ENCODE measurements at places on chromosomes 2 and 18.

DNA sequence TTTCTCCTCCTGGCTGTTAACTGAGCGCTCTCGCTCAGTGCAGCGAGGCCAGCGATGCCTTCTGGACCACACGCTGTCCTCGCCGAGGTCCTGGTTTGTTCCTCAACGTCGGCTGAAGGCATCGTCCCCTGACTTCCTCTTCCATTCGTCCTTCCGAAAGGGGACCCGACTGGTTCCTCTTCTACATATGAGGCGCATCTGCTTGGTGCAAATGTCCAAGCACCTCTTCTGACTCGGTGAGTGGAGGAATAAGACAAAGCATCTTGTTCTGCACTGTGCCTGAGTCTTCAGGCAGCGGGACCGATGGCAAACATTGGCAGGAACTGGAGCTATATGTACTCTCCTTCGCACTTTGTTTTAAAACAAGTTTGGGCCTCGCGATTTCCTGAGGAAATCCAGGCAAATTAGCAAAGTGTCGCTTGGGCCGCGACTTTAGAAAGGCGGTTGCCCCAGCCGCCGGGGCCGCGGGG, 621 bp upstream of the KCNS3 start:
- DNase-seq = no peak

DNA sequence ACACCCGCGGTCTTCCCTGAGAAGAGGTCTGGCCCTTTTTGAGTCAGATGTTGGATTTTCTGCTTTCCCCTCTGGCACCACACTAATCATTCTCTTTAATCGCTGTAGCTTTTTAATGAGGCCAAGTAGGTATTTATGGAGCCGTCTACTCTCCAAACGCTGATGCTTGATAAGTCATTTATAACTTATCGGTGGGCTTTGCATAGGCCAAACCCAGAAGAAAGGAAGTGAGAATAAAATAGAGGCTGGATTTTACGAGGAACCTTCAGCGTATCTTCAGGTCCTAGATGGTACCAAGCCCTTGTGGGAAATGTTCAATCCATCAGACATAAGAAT, 142.5 kb upstream of the CTAGE1 start:
- DNase-seq = no peak

DNA sequence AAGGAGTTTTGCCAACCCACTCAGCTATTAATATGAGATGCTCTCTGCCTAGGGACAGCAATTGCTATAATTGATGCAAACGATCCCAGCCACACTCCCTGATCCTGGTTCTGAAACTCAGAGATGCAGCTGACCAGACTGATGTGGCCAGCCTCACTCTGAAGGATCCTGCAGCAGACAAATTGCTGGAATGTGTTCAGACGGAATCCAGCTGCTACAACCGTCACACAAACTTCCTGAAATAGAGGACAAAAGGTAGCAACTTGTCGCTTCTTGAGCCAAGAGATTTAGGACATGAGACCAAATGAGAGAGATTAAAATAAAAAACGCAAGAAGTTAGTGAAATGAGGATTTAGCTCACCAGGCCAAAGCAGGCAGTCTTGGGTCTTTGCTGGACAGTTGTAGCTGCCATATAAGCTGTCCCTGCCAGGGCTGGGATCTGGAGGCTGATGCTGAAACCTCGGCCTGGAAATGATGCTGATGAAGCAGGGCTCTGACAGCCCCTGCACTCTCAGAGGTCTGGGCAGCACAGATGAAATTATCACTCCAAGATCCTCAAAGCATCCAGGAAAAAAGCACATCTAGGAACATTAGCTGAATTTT, 8.3 kb upstream of the YWHAQ start:
- DNase-seq = no peak

DNA sequence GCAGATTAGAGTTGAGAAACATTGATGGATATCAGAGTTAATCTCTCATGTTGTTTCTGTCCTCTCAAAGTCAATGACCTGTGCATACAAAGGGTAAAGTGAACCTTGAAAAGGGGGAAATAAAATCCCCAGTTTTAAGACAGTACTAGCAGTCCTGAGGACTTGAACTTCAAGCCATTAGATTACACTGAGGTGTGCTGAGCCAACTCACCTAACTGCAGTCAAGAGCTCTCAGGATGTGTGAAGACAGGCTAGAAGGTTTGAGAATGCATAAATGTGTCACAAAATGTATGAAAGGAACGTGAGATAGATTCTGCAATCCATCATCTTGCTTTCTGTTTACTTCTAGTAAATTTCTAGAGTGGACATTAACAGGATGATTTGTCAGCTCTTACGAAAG, 35.5 kb downstream of the DOCK10 start:
- DNase-seq = no peak

- no peak for DNase-seq
Observed at GRCh38 chr2:97348265-97348664, 235.3 kb downstream of the ANKRD36 start.

DNA sequence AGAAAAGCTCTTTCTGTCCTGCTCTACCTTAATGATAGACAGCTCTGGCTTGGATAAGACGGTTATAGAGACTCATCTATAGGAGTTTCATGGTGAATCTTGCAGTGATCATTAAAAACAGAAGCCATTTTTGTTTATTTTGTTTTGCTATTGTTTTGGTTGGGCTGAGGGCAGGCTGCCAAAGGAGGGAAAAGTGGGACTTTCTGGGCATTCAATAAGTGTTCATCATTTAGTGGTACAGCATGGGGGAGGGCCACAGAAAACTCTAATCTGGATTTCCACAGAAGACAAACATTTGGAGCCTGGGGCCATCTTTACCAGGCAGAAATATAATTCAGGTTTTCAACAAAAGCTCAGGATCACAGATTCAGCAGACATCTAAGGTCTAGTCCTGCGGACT, 62.4 kb upstream of the EFEMP1 start:
- no peak for DNase-seq
